ENCODE measurements at places on chromosomes 12 and 14.

DNA sequence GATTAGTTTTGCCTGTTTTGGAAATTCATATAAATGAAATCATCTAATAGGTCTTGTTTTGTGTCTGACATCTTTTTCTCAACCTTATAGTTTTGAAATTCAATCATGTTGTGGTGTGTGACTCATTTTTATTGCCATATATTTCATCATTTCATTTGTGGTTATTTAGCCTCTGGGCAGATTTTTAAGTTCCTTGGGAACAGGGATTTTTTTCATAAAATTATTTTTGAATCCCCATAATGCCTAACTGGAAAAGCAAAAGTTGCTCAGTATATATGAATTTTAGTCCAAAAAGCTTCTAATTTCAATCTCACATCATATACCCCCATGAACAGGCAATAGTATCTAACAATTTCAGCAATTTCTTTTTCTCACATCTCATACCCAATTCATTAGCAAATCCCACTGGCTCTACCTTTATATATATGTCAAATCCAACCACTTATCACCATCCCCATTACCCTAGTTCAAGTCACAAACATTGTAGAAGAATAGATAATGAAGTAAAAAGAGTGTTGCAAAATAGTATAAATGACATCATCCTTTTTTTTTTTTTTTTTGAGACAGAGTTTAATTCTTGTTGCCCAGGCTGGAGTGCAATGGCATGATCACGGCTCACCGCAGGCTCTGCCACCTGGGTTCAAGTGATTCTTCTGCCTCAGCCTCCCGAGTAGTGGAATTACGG is 2.6 kb upstream of the OR6J1 start:
- no peak for DNase-seq

GRCh38 chr12:62862259-62862881 is 72.6 kb downstream of the PPM1H start:
- DNase-seq: no peak

- DNase-seq: no peak
These were observed 5.4 kb downstream of the MDM1 start for GRCh38 chr12:68326716-68327115.

- no peak for DNase-seq
These were observed 136.6 kb downstream of the OTOGL start for GRCh38 chr12:80235944-80236343.

DNA sequence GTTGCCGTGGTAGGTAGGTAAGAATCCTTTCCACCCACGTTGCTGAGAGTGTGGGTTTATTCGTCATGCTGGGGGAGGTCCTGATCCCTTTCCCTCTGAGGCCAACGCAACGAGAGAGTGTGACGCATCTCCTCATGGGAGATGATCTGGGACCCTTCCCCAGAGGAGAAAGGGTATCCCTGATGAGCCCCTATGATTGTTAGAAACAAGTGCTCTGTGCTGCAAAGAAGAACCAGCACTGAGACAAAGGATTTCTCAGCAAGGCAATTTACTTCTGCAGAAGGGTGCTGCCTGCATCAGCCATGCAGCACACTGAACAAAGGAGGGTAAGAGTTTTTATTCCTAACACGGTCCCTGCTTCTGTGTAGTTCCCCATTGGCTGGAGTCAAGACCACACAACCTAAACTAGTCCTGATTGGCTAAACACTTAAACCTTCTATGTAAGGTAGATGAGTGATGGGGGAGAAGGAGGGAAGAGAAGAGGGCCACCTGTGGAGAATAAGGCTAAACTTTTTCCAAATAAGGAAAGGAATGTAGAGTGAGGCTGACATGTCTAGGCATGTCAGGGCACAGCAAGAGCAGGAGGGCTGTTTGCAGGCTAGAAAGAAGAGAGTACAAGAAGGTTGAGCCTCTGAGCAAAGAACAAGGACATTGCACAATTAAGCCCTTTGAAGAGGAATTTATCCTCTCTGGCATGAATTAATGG is 21.3 kb downstream of the CLEC2A start:
- no peak for DNase-seq

GRCh38 chr12:14327711-14328110 is 37.8 kb upstream of the ATF7IP start:
- DNase-seq: no peak

DNA sequence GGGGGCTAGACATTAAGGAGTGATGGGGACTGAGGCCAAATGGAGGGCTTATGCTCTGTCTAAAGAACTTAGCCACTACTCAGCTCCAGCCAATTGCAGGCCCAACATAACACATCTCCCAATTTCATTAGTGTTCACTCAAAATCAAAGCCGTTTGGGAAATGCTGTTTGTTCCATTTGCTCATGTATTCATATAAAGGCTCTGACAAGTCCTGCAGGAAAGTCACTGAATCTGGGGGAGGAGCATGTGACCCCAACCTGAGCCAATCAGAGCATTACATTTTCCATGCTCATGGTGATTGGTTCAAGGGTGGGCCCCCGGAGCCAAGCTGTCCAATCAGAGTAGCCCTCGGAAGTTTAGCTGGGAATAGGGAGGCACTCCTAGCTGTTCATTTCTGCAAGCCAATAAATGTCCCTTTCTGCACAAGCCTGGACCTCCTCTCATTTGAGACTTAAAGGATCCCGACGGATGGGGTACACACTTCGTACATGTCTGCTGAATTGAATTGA is 20.9 kb downstream of the SDSL start:
- DNase-seq: no peak

- no peak for DNase-seq
These were observed 392.0 kb downstream of the EMP1 start for GRCh38 chr12:13588574-13588973.

GRCh38 chr12:90024262-90024661 is 315.6 kb upstream of the ATP2B1 start:
- DNase-seq: no peak

DNA sequence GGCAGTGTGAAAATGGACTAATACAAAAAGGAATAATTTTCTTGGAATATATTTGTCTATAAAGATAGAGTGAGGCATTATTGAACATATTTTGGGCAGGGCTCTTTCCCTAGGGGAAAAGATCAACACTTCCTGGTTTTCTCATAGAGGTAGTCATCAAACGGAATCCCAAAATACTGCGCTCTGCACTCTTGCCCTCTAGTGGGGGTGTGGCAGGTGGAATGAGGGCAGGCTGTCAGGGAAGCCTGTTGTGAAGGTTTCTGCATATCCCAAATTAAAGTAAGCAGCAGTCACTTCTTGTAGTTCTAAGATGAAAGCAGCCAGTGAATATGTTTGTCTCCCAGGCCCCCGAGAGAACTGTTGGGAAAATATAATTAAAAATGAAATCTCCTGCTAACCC is 666.8 kb upstream of the TMEM132C start:
- no peak for DNase-seq

DNA sequence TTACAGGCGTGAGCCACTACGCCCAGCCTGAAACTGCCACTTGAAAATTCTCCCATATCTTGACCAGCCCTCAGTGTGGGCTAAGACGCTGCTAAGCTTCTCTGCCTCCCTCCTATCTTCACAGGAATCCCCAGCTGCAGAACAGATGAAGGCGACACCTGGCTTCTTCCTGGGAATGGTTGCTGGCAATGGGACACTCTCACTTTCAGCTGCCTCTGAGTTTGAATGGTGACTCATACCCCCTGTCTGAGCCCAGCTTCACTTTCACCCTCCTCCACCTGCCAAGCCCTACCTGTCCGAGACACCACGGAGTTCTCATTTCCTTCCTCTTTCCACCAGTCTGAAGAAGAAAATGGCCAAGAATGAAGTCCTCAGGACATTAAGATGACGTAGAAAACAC is 18.3 kb upstream of the VASH1 start:
- no peak for DNase-seq

DNA sequence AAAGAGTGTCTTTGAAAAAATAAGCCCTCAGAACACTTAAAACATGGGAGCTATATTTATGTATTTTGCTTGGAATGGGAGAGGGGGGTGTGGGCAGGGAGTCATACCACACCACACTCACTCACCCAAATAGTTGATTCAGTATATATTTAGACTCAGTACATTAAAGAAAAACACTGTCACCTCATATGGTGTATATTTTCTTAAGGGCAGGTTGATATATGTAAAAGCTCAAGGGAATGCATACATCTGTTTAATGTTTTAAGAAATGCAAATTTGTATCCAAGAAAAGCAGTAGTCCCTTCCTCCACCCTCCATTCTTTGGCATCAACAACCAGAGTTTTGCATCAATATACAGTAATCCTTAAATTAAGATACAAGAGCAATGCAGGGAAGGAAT is 1.4 kb downstream of the NFYB start:
- DNase-seq: no peak

Data from stimulated activated CD4-positive, alpha-beta T cell treated with anti-CD3 and anti-CD28 coated beads, Interleukin-1b, Interleukin-23, amount 100 ng/mL, for 4 hours (primary cell).